Common myeloid progenitor, CD34-positive (primary cell): ENCODE measurements at places on chromosomes 12 and 14.

DNA sequence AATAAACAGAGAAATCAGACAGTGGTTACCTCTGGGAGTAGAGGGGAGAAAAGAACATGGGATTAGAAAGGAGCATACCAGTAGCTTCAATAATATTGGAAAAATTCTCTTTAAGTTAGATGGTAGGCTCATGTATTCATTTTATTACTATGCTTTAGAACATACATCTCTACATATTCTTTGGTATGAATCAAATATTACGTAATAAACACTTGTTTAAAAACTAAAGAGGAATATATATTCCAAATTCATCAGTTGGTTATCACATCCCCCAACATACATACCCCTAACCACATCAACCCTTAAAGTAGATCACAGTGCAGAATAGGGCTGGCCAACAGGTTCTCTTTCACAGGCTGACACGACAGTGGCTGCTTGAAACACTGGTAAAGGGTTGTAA lies 5.6 kb downstream of the RPAP3 start:
- DNase-seq = no peak

- DNase-seq = no peak
Observed at GRCh38 chr14:26522967-26523366, 74.9 kb downstream of the NOVA1 start.

GRCh38 chr12:111249757-111250156 lies 119.1 kb downstream of the PHETA1 start:
- no peak for DNase-seq

- peak; percentile 50 for DNase-seq
Observed at GRCh38 chr14:37232907-37233481, 35.3 kb downstream of the MIPOL1 start.

DNA sequence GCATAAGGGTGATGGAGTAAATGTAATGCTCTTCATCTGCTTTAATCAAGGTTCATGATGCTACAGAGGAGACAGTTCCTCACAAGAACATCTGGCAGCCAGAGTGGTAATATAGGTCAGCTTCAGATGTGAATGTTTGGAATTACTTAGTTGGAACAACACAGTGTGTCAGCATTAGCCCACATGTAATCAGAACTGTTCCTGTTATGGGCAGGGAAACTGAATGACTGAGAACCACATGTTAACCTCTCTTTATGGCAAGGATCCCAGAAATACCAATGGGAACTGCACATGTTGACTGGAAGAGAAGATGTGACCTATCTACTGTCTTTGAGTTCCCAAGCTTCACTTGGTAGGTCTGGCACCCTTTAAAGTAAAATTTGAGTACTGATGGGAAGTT lies 390.1 kb upstream of the PDE3A start:
- no peak for DNase-seq

DNA sequence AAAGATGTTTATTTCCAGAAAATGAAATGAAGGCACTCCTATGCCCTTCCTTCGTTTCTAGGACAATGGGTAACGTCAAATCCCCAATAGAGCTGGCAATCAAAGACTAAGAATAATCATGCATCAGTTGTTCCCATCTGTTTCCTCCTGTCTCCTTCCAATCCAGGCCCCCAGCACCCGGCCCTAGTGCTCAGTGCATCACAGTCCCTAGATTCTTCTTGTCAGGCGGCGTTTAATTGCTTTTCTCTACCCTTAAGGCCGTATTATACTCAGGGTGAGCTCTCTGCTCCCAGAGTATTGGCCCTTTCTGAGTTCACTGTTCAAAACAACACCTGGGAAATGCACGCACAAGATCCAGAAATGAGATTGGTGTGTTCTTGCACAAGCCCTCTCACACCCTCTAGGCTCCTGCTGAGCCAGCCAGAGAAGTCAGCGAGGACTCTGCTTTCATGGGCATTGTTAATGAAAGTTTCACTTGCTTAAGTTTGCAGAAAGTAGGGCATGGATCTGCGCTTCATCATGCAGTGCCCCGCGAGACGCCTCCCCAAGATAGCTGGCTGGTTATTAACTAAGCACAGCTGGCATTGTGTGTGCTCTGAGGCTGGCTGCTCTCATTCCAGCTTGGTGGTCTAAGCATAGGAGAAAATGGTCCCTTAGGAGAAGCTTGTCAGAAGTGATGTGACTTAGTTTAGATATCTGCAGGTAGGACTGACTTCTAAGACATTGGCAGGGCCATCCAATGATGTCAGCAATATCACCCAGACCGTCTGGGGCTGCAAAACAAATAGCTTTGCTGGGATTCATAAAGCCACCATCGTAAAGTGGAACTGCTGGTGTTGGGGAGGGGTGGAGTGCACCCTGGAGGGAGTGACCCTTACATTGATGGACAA lies 28.7 kb downstream of the CRACR2A start:
- DNase-seq = no peak
